Glomerular endothelial cell (primary cell): ENCODE measurements at places on chromosomes 2 and 18. TPM values are rescaled to one million over a fixed set of nuclear protein-coding genes. Genes with fewer than 3 reads are reported as not detected.

TMEM37 gene
- 2.2 and 5.5 TPM in 2 replicates for total RNA-seq

DNA sequence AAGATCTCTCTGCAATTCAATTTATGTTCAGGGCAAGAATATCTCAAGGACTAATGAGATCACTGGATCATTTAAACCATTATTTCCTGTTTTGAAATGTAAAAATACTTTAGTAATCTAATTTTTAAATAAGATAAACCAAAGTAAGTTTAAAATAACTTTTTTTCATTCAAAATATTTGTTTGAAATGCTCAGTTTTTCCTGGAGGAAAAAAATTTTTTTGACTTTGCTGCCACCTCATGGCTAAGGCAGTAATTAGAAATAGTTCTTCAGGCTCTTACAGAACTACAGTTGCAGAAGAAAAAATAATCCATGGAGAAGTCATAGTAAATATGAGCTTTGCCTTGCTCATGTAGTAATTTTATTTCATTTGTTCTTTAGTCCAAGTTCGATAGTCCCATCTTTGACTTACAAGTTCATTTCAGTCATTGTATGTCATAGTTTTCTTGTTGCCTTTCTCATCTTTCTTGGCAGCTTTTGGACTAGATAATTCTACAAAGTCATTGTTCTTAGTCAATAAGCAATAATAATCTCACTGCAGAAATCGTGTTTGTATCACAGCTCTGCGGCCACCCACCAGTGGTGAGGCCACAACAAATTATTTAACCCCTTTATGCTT is 127.4 kb downstream of the DPP4 start:
- DNase-seq = peak; percentile 39

- DNase-seq = no peak
Observed at GRCh38 chr18:32259553-32259952, 69.7 kb downstream of the MEP1B start.

GRCh38 chr18:76847916-76848315 is 25.6 kb downstream of the ZNF236 start:
- no peak for DNase-seq

CTAGE1 gene
- not detected in 2 replicates for total RNA-seq
